ENCODE measurements at places on chromosomes 7 and 10.

DNA sequence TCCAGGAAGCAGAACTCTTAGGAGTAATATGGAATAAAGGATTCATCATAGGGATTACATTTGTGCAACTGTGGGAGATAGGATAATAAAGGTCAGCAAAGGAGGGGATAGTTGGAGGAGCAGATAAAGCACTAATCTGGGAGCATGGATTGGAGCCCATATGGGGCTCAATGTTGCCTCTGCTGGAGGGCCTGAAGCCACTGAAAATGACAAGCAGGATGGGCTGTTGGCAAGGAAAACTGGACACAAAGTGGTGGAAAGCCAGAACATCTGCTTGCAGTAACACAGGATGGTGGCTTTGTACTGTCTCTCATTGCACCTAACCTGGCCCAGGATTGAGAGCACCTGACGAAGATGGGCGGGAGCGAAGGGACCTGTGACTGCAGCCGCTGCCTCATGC, 15.0 kb upstream of the COMMD3 start:
- no peak for DNase-seq

- DNase-seq: no peak
These were observed 291.7 kb downstream of the DNAJB6 start for GRCh38 chr7:157628456-157628855.

DNA sequence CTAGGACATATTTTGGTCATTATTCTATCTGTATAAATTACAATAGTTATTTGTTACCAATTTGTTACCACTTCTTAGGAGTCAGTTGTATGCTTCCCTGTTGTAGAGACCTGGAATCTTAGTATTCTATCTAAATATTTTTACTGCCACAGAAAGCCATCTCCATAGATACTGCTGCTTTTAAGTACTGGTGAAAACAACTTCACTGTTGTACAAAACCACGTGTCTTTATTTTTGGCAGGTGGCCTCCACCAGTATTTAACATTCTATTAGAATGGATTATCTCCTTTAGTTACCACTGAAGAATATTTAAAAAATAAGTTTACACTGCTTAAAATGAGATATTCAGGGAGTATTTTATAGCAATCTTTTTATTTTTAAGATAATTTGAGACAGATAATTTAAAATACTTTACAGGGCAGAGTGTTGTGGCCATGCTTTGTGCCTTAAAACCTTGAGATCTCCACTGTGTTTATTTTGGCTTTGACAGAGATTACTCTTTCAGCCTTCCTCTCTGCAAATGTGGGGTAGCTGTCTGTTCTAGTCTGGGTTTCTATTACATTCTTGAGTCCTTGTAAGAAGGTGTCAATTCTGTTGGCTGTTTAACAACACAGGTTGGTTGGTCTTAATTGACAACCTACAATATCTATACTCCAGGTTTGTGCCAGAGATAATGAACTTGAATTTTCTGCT, 185.6 kb downstream of the LRRC4 start:
- DNase-seq: no peak

DNA sequence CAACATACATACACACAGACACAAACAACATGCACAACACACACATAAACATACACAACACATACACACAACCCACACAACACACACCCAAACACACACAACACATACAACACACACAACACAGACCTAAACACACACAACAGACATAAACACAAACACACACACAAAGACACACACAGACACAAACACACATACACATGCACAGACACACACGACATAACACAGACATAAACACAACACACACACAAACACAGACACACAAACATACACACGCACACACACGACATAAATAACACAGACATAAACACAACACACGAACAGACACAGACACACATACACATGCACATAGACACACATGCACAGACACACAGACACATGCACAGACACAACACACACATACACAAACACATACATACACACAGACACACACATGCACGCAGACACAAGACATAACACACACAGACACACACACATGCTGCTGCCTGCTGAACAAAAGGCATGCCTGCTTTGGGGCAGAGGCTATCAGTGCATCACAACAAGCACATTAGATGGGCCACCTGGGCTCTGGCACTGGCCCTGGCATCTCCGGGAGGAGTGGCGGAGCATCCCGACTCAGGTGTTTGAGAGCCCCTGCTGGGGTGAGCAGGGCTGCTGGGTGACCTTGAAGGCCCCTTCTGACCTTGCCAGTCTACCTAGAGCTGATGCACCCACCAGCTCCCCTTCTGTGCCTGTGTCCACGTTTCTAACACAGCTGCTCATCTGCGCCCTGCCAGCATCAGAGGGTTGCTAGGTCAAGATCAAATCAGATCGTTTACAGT, 5.3 kb downstream of the LRCH4 start:
- no peak for DNase-seq

- no peak for DNase-seq
These were observed 95.8 kb downstream of the HIP1 start for GRCh38 chr7:75642810-75643486.

GRCh38 chr7:3951316-3952055, 650.4 kb downstream of the SDK1 start:
- no peak for DNase-seq

DNA sequence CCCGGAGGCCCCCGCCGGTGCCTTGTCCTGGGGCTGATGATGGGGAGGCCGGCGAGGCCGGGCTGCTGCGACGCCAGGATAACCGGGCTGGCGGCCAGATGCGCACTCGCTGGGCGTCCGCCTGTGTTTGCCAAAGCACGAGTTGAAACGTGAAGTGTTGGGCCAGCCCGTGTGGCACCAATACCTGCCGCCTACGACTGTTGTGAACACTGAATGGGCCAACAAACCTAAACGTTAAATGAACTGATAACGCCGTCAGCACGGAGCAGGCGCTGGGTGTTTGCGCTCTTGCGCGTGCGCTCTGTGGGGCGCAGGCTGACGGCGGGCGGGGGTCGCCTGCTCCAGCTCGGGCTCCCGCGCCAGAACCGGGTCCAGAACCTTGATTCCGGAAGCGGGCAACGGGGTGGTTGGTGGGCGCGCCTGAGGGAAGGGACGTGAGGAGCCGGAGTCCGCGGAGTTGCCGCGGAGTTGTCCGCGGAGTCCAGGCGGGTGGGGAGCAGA, 658 bp downstream of the CYP2E1 start:
- DNase-seq: no peak

DNA sequence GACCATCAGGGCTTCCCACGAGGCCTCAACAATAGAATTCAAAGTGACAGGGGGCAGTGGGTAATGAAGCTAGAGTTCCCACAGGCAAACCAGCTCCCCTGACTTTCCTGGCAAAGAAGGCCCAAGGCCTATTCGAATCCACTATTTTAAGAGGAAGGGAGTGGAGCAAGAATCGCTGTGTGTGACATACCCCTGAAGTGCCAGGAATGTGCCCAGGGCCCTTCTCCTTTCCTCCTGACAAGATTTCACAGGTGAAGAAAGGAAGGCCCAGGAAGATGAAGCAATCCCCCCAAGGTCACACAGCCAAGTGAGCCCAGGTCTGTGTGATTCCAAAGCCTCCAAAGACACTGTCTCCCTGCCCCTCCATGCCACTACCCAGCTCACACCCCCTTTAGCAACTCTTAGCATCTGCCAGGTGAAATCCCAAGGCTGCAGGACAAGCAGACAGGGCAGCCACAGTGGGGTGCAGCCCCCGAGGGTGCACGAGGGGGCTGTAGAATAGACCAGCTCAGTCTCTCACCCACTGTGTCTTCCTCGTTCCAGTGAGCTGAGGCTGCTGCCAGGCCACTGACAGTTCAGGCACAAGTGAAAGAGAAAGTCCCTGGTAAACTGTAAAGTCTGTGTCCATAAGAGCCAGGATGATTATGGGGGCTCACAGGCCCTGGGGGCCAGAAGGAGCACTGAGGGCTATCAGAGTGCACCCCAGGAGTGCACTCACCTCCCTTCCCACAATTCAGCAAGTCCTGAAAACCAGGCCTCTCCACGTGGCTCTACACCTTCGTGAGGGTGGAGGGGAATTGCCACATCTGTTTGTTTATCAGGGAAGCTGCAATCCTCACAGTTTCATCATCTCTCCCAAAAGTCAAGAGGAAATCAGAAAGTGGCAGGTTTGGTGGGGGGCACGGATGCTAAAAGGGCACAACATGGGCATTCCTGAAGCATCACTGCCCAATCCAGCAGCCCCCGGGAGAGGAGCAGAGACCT, 70.8 kb upstream of the ZMIZ1 start:
- no peak for DNase-seq

DNA sequence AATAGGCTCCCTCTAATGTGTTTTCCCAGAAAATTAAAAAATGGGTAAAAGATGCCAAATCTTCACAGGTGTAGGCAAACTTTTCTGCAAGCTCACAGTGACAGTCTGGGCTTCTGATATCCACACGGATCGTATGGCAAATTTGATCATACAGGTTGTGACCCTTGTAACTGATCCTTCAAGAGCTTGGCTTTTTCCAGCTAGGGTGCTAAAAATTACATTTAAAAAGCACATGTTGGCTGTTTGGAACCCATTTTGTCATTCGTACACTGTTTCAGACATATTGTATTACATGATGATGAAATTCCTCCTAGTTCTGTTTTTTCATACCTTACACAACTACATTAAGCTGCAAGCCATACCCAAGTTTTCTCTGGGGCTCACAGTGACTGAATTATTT, 138.7 kb downstream of the GFRA1 start:
- DNase-seq: no peak

DNA sequence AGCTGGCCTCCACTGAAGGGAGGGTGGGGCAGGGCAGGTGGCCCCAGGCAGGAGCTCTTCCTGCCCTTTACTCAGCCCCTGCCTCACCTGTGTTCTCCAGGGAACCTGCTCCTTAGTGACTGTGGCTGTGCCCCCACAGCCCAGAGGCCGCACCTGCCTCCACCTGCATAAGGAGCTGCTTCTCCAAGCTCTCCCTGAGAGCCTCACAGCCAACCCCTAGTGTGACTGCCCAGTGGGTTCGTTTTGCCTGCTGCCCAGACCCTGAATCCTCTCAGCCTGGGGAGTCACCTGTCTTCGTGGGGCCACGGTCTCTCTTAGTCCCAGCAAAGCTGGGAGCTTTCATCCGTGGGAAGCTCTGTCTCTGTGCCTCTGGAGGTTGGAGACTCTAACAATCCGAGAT, 94.4 kb downstream of the GLRX3 start:
- no peak for DNase-seq

GRCh38 chr7:158302274-158303070, 285.2 kb downstream of the PTPRN2 start:
- DNase-seq: no peak

DNA sequence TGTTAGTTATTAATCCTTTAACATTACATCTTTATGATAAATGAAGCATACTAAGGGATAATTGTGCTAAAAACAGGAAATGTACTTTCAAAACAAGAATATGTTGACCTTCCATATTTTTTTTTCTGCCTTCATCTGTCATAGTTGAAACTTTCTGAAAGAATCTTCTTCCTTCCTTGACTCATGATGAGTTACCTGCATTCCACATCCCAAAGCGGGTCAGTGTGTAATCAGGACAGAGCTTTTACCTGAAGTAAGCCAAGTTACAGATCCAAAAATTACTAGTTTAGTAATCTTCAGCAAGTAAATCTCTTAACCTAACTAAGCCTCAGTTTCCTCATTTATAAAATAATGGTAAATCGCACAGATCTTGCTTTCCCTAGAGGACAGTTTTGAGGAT, 13.4 kb upstream of the ARL4A start:
- no peak for DNase-seq

DNA sequence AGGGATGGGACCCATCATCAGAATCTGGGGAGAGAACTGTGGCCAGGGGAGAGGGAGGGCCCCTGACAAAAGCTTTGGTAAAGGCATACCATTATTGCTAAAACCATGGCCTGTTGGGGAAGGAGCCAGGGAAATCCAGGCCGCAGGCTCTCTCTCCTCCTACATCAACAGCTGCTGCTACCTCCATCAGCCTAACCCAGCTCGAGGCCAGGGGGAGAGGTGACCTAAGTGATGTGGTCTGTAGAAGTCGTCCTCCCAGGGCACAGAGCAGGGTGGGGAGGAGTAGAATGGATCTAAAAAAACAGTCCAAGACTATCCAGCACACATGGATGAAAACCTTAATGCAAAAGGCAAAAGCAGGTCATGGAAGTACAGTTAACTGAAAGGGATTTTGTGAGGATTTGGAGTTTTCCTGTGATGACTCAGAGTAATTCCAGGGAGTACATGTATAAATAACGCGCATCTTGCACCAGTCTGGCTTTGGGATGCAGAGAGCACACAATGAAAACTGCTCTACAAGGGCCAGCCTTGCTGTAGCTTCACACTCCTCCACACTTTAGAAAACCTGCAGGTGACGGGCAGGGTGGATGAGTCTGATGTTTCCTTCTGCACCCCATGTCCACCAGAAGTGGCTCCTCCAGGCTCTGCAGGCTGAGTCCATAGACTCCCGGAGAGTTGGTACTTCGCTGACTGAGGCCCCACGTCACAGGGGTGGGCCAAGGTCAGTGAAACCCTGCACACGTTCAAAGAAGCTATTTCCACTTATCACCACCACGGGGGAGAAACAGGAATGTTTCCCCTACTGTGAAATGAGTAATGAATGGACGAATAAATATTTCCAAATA, 38.5 kb upstream of the MSMB start:
- DNase-seq: no peak
